ENCODE measurements at places on chromosomes 3 and 15. TPM values are rescaled to one million over a fixed set of nuclear protein-coding genes. Genes with fewer than 3 reads are reported as not detected.

The DISP2 gene
- 0.38 TPM for total RNA-seq

The THUMPD3 gene
- 40.8 TPM for total RNA-seq

The MAPKAPK3 gene
- 8.0 TPM for total RNA-seq

The EOMES gene
- not detected for total RNA-seq

The PLA2G4E gene
- total RNA-seq, result not detected

The CCDC39 gene
- total RNA-seq, result 0.06 TPM

The GPR156 gene
- 0.06 TPM for total RNA-seq

The RTP1 gene
- not detected for total RNA-seq

The CYP1A2 gene
- not detected for total RNA-seq

The ADAMTSL3 gene
- total RNA-seq, result 9.2 TPM

The ESYT3 gene
- total RNA-seq, result not detected

The FAM131A gene
- 16.4 TPM for total RNA-seq

The NAALADL2 gene
- total RNA-seq, result 0.65 TPM

The EXD1 gene
- total RNA-seq, result not detected

The ANKUB1 gene
- total RNA-seq, result not detected

The DPPA4 gene
- total RNA-seq, result not detected

The PIERCE2 gene
- total RNA-seq, result 0.32 TPM

The ROBO2 gene
- under 0.01 TPM for total RNA-seq

The RGMA gene
- total RNA-seq, result not detected

The LRRIQ4 gene
- total RNA-seq, result not detected

The TMEM43 gene
- 142 TPM for total RNA-seq

The RBP2 gene
- not detected for total RNA-seq

The C3orf20 gene
- total RNA-seq, result not detected

The MNS1 gene
- 0.32 TPM for total RNA-seq

The PPP2R3A gene
- total RNA-seq, result 7.1 TPM

The DUOX1 gene
- not detected for total RNA-seq

The ARMC8 gene
- total RNA-seq, result 58.7 TPM

The MEX3B gene
- total RNA-seq, result 11.1 TPM

All from bladder microvascular endothelial cell (primary cell).